ENCODE measurements at places on chromosomes 4 and X.

DNA sequence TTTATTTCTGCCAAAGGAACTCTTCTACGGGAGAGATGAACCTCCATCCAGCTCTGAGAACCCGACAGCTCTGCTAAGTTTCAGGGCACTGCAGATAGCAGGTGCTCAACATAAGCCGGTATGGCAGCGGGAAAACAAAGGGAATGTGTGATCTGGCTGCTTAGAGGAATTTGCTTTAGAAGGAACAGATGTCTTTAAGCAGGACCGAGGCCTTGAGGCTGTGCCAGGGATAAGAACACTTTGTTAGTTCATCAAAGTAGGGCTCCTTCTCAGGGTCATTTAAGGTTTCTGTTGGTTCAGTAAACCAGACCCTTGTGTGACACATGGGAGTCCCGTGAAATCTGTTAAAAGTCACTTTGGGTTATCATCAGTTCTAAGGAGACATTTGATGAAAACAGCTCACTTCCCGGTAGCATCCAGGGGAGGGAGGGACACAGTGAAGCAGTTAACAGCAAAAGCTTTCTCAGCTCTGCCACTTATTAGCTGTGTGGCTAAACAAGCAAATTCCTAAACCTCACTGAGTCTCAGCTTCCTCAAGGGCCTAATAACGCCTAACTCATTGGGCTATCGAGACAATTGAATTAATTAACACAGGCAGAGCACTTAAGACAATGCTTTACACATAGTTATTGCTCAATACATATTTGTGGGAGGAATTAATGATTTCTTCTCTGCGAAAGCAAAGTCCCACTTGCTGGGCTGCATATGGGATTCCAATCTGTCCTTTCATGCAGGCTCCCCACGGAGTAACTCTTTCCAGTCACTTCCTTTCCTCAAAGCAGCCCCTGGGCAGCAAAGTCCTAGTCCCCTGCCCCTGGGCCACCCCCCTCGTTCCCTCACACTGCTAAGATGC is 2.9 kb upstream of the FTSJ1 start:
- no peak for DNase-seq

DNA sequence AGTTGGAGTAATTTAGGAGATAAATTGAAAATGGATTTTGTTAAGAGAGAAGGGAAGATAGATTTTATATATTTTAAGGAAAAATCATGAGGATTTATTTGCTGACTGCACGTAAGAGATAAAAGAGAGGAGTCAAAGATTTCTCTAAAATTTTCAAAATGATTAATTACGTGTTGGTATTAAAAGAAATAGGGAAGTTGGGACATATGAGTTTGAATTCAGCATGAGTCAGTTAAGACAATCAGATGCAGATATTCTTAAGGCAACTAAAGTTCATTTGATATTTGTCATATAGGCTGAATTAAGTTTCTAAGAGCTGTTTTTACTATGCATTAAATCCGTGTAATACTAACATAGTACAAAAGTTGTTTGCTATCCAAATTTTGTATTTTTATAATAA is 46.9 kb downstream of the TET2 start:
- DNase-seq: no peak

DNA sequence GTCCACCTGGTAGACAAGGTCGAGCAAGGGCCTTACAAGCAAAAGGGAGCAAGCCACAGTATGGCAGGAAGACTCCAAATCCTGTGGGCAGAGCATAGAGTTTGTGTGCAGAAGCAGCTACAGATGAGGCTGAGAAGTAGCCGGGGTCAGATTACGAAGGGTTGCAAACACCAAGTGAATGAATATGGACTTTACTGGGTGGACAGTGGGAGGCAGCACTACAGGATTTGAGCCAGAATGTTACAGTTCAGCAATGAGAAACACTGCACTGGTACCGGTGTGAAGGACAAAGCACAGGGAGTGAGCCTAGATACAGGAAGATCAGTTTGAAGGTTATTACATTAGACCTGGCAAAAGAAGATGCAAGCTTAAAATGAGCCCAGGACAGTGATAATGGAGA is 46.1 kb upstream of the HOPX start:
- DNase-seq: no peak

- DNase-seq: no peak
These were observed 21.1 kb upstream of the CXCL2 start for GRCh38 chr4:74120086-74120485.

DNA sequence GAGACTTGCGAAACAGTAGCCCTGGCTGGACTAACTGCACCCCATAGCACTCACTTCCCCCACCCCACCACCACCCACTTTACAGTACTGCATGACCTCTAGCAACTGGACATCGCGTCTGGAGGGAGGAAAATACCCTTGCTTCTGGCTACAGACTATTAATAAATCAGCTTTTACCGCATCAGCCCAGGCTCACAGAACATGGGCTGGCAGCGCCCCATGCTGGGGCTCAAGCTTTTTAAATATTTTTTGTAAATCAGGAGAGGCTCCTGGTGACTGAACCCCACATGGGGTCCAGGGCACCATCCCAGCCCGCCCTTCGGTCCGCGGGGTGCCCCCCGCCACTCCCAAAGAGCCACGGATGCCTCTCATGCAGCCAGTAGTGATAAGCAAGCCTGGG is 2.7 kb downstream of the HS6ST2 start:
- no peak for DNase-seq

DNA sequence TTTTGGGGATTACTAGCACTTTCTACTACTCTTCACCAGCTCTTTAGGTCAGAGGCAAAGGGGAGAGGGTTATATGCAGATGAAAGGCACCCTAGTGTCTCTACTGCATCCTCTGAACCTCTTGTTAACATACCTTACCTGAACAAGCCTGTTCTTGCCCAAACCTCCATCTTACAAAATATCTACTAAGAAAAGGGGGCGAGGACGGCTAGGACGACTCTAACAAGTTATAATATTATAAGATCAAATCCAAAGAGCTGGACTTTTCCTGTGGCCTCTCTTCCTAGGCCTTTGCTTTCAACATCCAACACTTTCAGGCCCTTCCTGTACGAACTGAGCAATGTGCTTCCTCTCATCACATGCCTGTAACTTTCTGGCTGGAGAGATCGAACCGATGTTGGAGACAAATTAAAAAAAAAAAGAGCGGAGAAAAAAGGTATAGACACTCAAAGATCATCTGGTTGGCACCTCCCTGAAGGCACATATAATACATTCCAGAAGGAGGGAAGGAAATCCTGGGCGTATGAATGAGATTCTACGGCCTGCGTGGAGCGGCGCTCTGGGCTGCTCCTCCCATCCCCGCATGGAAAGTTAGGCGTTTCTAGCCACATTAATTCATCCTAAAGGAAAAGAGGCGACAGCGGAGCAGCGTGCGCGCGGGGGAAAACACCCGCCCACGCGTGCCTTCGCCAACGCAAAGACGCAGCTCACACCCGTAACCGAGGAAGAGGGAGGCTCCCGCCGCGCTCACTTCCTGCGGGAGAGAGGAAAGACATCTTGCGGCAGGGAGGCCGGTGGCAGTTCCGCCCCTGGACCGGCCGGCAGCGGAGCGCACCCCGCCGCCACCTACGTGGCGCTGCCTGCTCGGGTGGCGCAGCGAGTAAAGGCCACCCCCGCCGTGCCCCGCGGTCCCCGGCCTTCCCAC is 808 bp downstream of the PRDM5 start:
- DNase-seq: peak; percentile 24

DNA sequence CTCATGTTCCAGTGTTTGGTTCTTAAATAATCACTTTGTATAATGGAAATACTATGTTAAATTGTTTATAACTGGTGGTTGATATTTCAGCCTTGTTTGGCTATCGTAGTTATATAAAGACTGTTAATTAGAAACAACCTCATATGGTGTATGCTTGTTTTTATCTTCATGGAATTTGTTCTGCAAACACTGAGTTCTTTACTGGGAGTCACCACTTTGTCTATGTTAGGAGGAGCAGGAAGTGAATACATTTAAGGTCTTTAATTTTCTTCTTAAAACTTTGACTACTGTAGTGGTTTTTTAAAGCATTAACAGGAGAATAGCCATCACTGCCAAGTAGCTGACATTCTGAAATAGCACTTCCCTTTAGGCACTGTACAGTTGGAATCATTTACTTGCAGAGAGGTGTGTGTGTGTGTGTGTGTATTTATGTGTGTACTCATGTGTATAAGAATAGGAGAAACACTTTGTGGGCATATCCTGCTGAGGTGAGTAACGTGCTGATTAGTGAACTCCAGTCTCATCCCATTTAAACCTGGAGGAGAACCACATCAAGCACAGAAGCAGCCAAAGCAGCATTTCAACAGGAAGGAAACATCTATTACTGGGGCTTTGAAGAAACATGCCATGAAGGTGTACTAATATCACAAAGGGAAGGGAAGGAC is 37.8 kb downstream of the TET2 start:
- no peak for DNase-seq

DNA sequence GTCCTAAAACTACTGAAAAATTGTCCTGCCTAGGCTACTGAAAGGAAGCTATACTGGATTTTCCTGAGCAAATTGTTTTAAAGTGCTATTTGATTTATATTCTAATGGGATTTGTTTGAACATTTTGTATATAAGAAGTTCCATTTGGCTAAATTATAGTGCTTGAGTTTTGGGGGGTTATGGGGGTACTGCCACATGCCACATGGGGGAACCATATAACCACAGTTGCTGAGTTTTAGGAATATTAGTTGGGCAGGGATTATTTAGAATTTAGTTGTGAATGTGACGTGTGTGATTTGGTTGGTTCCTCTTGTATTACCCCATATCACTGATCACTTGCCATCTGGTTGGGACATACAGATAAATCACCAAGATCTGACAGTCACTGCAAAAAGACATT is 224.5 kb upstream of the TAPT1 start:
- DNase-seq: no peak

DNA sequence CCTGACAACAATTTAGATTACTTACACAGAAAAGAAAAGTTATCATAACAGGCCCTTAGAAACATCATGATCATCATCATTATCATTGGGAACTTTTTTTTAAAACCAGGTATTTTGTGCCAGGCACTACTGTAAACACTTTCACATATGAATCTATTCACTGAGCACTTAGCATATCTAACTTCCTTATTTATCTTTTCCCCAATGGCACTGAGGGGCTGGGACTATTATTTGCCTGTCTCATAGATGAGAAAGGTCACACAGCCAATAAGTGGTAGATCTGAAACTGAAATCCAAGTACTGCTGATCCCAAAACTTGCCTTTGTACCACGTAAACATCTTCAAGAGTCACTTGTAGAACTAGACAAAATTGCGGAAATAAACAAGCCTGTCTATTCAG is 184.2 kb upstream of the RBPJ start:
- DNase-seq: no peak

GRCh38 chr4:128823025-128823661 is 13.6 kb downstream of the JADE1 start:
- DNase-seq: no peak

DNA sequence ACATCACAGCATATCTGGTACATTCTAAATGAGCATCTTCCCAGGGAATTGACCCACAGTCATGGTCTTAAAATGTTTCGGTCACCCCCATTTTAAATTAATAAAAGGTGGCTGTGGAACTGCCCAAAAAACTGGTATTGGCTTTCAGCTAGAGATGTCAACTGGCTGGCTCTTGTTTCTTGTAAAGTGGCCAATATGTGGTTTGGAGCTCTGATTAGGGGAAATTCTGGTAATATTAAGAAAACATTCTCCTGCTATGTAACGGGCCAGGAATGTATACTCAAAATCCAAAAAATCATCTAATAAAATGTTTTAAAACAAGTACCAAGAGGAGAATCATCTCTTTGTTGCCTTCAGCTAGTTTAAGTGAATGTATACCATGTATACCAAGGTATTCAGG is 62.0 kb upstream of the VCX2 start:
- no peak for DNase-seq

DNA sequence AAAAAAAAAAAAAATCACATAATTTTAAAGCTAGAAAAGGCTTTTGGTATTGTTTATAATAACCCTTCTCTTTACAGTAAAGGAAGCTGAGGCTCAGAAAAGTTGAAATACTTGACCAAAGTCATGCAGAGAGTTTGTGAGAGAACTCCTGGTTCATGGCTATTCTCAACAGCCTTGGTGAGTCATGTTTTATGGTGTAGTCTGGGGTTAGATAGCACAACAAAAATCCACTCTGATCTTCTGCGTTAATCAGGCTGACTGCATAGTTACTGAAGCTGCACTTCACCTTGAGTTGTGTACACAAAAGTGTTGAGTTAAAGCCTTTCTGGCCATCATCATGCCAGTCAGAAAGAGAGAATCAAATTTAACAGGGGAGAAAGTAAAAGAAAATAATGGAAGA is 19.3 kb upstream of the SFRP2 start:
- no peak for DNase-seq

- DNase-seq: no peak
These were observed 72.1 kb downstream of the HTRA3 start for GRCh38 chr4:8341691-8342090.

DNA sequence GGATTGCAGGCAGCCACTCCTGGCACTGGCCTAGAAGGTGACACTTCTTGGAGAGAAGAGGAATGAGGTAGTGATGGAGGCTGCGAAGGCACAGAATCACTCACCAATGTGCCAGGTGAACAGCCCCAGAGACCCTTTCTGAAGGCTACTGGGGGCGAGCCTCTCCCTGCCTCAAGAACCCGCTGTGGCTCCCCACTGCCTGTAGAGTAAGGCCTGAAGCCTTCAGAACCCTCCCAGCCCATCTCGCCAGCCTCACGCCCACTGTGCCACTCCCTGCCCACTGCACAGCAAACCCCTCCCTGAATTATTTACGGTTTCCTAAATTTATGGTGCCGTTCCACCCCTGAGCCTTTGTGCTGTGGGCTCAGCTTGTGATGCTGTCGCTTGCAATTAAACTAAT is 24.2 kb upstream of the SORCS2 start:
- DNase-seq: no peak

GRCh38 chr4:94714365-94715160 is 43.2 kb upstream of the BMPR1B start:
- DNase-seq: no peak

GRCh38 chr4:16642897-16643296 is 255.5 kb downstream of the LDB2 start:
- no peak for DNase-seq

DNA sequence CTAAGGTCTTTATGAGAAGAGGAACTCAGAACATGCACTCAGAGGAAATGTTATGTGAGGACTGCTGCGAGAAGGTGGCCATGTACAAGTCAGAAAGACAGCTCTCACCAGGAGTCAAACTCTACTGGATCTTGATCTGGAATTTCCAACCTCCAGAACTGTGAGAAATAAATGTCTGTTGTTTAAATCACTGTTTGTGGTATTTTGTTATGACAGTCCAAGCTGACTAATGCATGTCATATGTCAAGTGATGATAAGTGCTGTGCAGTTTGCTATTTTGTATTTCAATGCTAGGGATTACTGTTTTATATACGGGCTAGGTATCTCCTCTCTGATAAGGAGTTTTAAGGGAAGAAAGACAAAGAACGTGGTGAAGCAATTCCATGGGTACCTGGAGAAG is 162.3 kb downstream of the CPEB2 start:
- no peak for DNase-seq

Measured in CD4-positive, alpha-beta T cell treated with Interleukin-15 for 1 hour (primary cell).